Aorta (tissue), 5 donors: ENCODE measurements at places on chromosomes 2 and 18.
A peak's percentile ranks its signal among the peaks of the same experiment; 100 is the strongest.

DNA sequence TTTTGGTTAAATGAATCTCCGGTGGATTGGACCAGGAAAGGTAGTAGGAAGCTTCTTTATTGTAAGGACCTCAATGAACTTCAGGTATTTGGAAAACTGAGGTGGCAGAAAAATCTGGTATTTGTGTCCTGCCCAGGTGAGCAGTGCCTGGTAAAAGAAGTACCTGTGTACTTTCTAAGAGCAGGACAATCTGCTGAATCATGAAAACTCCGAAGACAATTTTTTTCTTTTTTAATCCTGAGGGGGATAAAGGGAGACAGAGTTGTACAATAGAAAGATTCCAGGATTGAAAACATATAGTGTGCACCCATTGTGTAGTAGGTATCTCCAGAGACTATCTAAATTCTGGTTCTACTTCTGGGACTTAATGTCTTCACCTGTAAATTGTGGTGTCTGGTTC, 191.8 kb upstream of the SPOPL start:
- H3K27ac ChIP-seq: no peak overlapping the region
- H3K36me3 ChIP-seq: no peaks in the 10 kb centered on the region
- peaks cover 3% of the 10 kb centered on the region for H3K4me1 ChIP-seq

DNA sequence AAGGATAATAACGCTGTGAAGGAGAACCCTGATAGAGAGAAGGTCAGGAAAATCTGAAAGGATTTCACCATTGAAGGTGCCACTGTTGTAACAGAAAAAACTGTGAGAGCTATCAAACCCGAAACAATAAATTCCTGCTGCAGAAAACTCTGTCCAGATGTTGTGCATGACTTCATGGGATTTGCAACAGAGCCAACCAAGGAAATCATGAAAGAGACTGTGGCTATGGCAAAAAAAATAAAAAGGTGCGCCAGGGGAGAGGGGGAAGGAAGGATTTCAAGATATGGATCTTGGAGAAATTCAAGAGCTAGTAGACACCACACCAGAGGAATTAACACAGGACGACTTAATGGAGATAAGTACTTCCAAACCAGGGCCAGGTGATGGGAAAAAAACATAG, 88.0 kb downstream of the LDLRAD4 start:
- no peaks in the 10 kb centered on the region for H3K36me3 ChIP-seq
- H3K4me3 ChIP-seq: no peak overlapping the region
- no peaks in the 10 kb centered on the region for H3K27me3 ChIP-seq
- no peak overlapping the region for H3K27ac ChIP-seq
- DNase-seq: no peak

- H3K4me1 ChIP-seq: no peaks in the 10 kb centered on the region
- DNase-seq: no peak
- no peak overlapping the region for H3K4me3 ChIP-seq
- no peaks in the 10 kb centered on the region for H3K27me3 ChIP-seq
- no peaks in the 10 kb centered on the region for H3K36me3 ChIP-seq
- no peak overlapping the region for H3K27ac ChIP-seq
These were observed 99.7 kb upstream of the AQP4 start for GRCh38 chr18:26965206-26965605.

GRCh38 chr18:6478121-6478520, 63.4 kb upstream of the L3MBTL4 start:
- H3K36me3 ChIP-seq: no peaks in the 10 kb centered on the region
- H3K27me3 ChIP-seq: no peaks in the 10 kb centered on the region
- no peak overlapping the region for H3K4me3 ChIP-seq
- DNase-seq: no peak
- no peaks in the 10 kb centered on the region for H3K4me1 ChIP-seq

GRCh38 chr2:102180687-102180999, 6.2 kb upstream of the IL1RL2 start:
- no peaks in the 10 kb centered on the region for H3K4me1 ChIP-seq
- H3K4me3 ChIP-seq: no peak overlapping the region

- no peak for DNase-seq
- H3K4me1 ChIP-seq: no peaks in the 10 kb centered on the region
- H3K36me3 ChIP-seq: no peaks in the 10 kb centered on the region
- no peak overlapping the region for H3K4me3 ChIP-seq
- H3K27me3 ChIP-seq: no peaks in the 10 kb centered on the region
These were observed 132.3 kb downstream of the TTC32 start for GRCh38 chr2:19769513-19769912.

- H3K4me1 ChIP-seq: no peaks in the 10 kb centered on the region
- H3K27me3 ChIP-seq: no peaks in the 10 kb centered on the region
- DNase-seq: no peak
- no peaks in the 10 kb centered on the region for H3K36me3 ChIP-seq
- no peak overlapping the region for H3K27ac ChIP-seq
- no peak overlapping the region for H3K4me3 ChIP-seq
These were observed 385.5 kb downstream of the NR4A2 start for GRCh38 chr2:155947069-155947468.

DNA sequence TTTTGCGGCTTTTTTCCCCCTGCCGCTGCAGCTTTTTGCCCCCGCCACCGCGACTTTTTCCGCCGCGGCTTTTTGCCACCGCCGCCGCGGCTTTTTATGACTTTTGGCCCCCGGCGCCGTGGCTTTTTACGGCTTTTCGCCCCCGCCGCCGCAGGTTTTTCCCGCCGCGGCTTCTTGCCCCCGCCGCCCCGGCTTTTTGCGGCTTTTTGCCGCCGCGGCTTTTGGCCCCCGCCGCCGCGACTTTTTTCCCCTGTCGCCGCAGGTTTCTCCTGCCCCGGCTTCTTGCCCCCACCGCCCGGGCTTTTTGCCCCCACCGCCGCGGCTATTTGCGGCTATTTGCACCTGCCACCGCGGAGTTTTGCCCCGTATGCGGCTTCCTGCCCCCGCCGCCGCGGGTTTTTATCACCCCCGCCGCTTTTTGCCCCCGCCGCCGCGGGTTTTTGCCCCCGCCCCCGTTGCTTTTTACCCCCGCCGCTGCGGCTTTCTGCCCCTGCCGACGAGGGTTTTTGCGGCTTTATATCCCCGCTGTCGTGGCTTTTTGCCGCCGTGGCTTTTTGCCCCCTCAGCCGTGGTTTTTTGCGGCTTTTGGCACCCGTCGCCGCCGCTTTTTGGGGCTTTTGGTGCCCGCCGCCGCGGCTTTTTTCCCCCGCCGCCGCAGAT, 2750.9 kb downstream of the RPIA start:
- peaks cover 3% of the 10 kb centered on the region for H3K27me3 ChIP-seq
- H3K4me3 ChIP-seq: peak overlapping the region; percentile 34
- DNase-seq: peak; percentile 53
- H3K27ac ChIP-seq: no peak overlapping the region
